ENCODE measurements at places on chromosomes 4 and X. TPM values are rescaled to one million over a fixed set of nuclear protein-coding genes. Genes with fewer than 3 reads are reported as not detected.

TEX13C gene
- total RNA-seq, result not detected

CYSLTR1 gene
- not detected for total RNA-seq

SSX1 gene
- not detected for total RNA-seq

H2BW2 gene
- total RNA-seq, result not detected

RHOXF2 gene
- total RNA-seq, result not detected

MAMLD1 gene
- total RNA-seq, result 13.4 TPM

ENPP6 gene
- total RNA-seq, result not detected

ABCG2 gene
- not detected for total RNA-seq

MAP3K15 gene
- not detected for total RNA-seq

DNA sequence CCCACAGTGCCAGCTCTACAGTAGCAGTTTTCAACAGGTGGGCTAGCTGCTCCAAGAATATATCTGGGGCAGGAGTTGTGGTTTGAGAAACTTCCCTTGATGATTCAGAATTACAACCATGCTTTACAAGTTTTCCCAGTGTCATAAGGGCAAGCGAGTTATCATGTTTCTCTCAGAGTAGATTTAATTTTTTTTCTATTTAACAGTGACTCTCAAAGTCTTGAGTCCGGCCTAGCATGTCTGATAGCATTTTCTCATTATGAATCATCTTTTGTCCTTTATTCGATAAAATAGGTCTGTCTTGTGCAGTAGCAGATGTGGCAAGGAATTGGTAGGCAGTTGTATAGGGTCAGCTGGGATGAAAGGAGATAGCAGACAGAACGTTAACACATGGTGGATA, 62.2 kb upstream of the SPANXD start:
- DNase-seq, result no peak

DNA sequence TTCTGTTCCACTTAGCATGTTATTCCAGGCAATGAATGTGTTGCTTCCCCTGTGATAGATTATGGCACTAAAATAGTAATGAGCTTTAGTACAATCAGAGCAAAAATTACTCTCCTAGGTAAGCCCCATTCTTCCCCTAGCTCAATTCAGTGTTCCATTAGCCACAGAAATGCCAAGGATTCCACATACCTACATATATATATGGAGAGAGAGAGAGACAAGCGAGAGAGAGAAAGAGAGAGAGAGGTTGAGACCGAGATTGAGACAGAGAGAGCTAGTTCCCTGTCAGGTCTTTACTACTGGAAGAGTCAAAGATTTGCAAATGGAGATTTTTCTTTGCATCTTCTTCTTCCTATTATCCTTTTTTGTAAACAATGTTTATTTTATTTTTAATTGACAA, 8.7 kb downstream of the LIMCH1 start:
- DNase-seq, result no peak

DNA sequence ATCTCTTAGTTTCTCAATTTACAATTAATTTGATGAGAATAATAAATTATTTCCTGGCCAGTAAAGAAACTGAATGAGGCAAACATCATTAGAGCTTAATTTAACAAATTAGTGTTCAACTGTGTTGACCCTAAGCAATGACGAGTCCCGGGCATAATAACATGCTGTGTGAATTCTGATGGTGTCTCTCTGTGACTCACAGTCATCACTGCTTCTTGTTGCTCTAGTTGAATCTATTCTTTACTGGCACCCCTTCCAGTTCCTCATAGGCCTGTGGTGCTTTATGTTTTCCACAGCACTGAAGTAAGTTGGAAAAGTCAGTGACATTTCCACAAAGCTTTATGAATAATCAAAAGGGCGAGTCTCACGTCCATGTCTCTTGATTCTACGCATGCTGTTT, 57.7 kb upstream of the SLC7A11 start:
- DNase-seq, result no peak

- DNase-seq, result no peak
Observed at GRCh38 chrX:138921031-138921430, 209.5 kb upstream of the FGF13 start.

DNA sequence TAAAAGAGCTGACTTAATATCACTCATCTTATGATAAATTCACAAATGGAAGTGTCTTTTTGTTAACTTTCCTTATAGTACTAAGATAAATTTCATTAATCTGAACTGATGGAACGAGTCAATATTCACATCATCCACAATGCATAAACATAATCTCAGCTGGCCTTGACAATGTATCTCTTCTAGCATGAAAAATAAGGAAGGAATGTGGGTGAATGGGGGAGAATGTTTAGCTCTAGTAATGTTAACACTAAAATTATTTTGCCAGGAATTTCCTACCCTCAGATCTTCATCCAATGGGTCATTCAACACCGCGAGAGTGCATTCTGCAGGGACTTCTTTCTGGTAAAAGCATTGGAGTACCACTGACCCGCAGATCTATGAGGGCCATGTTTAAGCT, 15.8 kb downstream of the TRPC3 start:
- DNase-seq, result no peak

- no peak for DNase-seq
Observed at GRCh38 chr4:169098054-169098497, 88.0 kb upstream of the CBR4 start.

GRCh38 chrX:2960861-2961515, 31.8 kb upstream of the ARSD start:
- no peak for DNase-seq

GRCh38 chr4:44988011-44988410, 261.7 kb upstream of the GNPDA2 start:
- no peak for DNase-seq

DNA sequence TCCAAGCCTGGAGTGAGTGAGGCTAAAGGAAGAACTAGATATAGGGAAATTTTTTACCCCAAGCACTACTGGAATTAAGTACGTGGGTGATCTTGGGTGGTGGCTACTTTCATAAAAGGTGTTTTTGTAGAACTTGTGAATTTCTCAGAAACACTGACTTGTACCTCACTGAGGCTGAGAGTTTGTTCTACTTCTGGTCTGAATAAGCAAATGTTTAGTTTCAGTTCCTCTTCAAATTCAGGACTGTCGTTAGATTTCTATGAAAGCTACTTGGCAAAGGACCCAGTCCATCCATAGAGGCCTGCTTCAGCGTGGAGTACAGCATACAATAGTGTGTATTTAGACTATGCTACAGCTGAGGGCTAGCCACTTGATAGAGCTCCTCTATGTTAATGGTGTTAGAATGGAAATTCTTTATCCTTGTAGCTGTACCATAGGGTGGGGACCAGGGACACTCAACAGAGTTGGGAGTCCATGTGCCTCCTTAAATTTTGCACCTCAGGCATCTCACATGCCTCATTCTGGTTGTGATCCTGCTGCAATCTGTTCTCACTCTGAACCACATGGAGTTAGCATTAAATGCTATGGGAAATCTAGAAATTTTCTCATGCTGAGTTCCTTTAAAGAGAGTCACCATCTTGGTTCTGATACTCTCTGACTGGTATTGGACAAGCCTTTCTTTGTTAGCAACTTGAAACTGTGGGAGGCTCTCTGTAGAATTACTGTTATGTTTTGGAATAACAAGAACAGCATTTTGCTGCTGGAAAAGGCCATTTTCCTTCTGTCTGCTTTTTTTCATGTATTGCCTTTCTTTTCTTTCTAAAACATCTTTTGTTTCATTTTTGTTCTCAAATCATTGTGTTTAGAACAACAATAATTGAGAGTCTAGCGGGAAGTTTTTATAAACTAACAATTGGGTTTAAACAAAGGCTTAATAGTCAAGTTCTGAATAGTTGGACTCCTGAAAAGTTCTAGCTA, 86.8 kb downstream of the PDGFRA start:
- no peak for DNase-seq

GRCh38 chrX:108696690-108697089, 39.7 kb downstream of the IRS4 start:
- no peak for DNase-seq

- no peak for DNase-seq
Observed at GRCh38 chrX:136353526-136354093, 52.8 kb downstream of the ADGRG4 start.

GRCh38 chr4:2797545-2798305, 4.8 kb downstream of the SH3BP2 start:
- no peak for DNase-seq

DNA sequence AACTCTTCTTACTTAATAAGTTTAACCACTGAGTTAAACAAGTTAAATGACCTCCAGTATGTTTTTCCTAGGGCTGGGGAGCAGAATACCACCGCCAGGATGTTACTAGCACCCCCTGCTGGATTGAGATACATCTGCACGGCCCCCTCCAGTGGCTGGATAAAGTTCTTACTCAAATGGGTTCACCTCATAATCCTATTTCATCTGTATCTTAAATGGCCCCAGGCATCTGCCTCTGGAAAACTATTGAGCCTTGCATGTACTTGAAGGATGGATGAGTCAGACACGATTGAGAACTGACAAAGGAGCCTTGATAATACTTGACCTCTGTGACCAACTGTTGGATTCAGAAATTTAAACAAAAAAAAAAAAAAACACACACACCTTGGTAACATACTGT, 61.5 kb upstream of the MMAA start:
- DNase-seq, result no peak

GRCh38 chrX:69066021-69066757, 99.1 kb downstream of the PJA1 start:
- DNase-seq, result peak; percentile 69

DNA sequence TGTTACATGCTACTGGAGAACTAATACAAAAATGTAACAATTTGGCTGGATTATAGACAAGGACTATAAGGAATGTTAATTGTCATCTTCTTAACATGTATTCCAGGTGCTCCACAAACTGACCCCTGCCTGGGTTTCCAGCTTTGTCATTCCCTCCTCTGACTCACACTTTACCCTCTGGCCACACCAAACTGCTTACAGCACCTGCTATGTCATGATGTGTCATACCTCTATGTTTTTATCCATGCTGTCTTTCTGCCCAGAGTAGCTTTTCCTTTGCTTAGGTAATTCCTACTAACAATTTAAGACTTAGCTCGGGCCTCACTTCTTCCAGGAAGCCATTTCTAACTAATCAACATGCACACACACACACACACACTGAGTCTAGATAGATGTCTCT, 14.0 kb upstream of the SHROOM4 start:
- no peak for DNase-seq

DNA sequence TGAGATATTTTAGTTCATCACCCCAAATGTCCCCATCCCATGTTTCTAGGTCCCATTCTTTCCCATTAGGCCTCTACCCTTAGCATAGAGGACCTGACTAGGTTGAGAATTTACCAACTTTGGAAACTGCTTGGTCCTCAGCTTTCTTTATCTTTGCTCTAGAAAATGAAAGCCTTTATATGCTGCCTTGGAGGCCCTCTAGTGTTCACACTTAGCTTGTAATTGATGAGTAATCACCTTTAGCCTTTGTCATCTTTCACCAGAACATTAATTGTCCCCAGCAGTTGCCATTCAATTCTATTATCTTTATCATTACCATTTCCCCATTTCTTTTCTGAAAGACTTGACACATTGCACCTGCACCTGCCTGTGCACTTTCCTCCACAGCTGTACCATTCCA, 589.2 kb upstream of the NR3C2 start:
- DNase-seq, result no peak

- DNase-seq, result no peak
Observed at GRCh38 chr4:168853770-168854169, 156.3 kb downstream of the CBR4 start.
